Central memory CD8-positive, alpha-beta T cell (primary cell): ENCODE measurements at places on chromosomes 2 and 18.

DNA sequence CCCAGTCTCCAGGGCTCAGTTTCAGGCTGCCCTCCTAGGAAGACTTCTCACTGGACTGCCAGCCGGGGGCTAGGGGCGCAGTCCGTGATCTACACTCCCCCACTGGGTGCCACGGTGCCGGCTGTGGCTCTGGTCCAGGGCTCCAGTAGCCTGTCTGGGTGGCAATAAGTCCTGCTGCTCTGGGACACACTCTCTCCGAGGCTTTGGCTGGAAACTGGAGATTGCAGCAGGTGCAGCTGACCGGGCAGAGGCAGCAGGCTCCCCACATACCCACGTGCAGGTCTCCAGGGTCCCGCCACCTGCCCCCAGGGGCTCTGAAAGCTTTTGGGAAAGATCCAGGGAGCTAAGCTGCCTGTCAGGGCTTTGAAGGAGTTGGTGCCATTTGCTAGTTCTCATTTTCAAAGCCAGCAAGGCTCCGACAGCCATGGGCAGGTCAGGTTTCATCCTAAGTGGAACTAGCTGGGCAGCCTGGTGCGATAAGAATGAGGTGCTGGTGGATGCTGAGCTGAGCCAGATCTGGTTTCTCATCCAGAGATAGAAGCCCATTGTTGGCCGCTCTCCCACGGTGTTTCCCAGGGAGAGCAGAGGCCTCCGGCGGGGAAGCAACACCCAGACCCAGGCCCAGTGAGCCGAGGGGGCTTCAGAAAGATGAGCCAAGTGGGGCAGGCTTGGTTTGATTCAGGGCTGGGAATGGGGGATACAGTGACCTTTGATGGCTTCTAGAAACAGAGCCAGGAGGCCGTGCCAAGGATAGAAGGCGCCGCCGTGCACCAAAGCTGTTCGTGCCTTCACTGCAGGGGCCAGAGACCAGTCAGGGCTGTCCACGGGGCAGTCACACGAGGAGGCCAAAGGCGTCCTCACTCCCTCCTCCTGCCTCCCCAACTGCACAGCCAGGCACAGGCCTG is 141.7 kb upstream of the GPC1 start:
- no peak for DNase-seq

- DNase-seq = no peak
Measured at GRCh38 chr2:107222466-107222865, 336.5 kb upstream of the ST6GAL2 start.

DNA sequence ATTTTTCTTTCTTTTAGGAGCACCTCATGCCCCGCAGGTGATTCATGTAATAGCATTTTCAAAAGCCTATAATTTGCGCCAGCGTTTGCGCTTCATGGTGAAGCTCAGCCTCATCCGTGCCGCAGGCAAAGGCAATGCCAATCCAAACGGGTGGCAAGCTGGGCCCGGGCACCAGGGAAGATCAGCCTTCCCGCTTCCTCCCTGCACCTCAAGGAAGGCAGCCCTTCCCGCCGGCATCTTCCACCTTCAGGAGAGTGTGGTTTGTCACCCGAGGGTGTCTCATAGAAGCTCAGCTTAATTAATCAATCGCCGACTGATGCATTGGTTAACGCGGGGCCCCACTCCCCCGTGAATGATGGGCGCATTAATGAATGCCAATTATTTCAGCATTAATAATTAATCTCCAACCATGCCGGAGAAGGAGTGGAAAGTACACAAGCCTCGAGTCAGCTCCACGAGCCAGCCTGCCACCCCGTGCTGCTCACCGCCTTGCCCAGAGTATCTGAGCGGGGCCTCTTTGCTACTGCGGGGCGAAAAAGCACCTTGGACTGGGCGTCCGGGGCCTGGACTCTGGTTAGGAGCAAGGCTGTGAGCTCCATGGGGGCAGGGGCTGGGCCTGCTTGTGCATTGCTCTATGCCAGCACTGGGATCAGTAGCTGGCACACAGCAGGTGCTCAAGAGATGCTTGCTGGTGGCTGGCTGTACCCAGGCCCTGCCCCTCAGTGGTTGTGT is 13.0 kb downstream of the INHBB start:
- DNase-seq = no peak

DNA sequence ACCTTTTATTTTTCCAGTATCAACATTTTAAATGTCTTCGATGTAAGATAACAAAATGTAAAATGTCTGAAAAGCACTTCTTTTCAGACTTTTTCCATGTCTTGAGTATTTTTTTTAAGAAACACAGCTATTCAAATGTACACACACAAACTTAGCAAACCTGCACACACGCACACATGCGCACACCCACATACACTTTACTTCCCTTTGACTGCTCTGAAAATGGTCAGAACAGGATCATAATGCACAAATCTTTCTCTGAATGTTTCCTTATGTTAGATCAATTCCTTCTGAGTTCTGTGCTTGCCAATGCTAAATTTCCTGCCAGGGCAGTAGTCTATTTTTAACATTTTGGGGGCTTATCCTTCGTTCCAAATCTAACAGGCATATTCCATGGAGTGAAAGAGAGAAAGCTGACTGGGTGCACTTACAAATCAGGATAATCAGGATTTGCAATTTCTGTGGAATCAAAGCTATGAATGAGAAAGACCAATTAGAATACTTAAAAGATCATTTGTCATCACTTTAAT is 136.3 kb downstream of the ZEB2 start:
- DNase-seq = no peak

DNA sequence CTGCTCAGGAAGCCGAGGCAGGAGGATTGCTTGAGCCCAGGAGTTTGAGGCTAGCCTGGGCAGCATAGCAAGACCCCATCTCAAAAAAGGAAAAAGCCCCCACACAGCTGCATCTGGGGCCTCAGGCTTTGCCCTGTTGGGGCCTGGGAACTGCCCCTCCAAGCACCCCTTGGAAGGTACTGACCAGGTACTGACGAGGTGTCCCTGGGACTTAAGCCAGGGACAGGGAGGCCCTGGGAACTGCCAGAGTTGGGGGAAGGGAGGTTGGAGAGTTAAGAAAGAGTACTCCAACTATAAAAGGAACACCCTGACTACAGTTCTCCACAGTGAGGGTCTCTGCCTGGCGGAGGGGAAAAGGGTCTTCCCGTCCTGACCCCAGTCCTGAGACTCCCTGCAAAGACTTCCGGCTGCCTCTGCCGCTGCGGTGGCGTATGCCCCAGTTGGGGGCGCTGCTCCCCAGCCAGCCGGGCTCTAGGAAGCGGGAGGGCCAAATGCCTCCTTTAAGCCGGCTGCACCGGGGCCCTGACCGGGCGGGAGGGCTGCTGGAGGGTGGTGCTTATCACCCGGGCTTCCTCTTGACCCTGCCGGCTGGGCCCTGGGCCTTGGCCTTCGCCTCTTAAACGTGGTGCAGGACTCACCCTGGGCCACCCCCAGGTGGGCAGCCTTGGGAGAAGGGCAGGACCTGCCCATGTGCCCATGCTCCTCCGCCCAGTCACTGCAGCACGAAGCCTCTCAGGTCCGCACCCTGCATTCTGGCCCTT is 12.8 kb downstream of the SLC30A3 start:
- DNase-seq = no peak

- no peak for DNase-seq
Measured at GRCh38 chr18:27558388-27559155, 373.5 kb upstream of the CHST9 start.

DNA sequence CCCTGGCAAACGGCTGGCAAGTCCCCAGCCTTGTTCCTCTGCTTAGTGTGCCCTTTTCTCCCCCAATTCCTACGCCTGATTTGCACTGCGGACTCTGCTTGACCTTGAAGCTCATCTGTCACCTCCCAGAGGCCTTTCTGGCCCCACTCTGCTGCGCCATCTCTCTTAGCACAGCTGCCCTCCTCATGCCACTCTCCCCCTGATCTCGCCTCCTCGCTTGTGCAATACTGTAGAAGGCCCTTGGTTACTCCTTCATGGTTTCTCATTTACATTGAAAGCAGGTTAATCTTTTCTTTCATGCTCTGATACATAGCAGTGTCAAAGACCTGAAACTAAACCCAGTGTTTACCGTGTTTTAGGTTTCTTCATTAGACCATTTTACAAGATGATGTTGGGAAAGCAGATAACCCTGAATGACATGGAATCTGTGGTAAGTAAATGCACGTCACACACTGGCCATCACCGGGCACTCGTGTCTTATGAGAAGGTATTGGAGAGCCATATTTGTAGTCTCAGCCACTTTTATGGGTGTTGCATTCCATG is 258.8 kb downstream of the ALPK2 start:
- no peak for DNase-seq

GRCh38 chr18:11885278-11885947 is 22.7 kb downstream of the MPPE1 start:
- DNase-seq = no peak

DNA sequence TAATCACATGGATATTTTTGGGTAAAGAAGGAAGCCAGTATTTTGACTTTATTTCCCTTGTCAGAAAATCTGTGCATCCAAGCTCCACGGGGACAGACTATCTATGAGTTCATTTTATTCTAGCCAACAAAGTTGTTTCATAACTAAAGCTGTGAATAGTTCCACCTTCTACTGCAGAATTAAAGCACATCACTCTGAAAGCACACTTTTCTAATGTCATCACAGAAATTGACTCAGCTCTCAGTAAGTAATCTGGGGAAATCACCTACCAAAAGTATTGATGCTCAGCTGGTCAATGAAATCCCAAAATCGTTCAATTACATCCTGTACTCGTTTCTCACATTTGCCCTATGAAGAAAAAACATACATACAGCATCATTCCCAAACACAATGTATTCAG is 19.1 kb downstream of the IAH1 start:
- DNase-seq = no peak

- DNase-seq = no peak
Measured at GRCh38 chr18:59691996-59692395, 5.2 kb downstream of the CCBE1 start.

- no peak for DNase-seq
Measured at GRCh38 chr2:238915196-238915595, 67.3 kb downstream of the TWIST2 start.

DNA sequence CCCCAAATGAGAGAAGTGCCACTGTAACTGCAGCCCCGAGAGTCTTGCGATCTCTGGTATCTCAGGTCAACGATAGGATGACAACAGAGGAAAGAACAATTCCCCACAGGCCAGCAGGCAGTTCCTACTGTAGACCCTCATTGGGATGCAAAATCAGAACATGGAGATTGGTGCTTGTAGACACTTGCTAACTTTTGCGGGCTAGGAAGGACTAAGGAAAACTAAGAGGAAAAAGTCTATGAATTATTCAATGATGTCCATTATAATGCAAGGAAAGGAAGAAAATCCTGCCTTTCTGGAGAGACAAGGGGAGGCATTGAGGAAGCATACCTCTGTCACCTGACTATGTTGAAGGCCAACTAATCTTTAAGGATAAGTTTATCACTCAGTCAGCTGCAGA is 51.9 kb upstream of the CWC22 start:
- no peak for DNase-seq

DNA sequence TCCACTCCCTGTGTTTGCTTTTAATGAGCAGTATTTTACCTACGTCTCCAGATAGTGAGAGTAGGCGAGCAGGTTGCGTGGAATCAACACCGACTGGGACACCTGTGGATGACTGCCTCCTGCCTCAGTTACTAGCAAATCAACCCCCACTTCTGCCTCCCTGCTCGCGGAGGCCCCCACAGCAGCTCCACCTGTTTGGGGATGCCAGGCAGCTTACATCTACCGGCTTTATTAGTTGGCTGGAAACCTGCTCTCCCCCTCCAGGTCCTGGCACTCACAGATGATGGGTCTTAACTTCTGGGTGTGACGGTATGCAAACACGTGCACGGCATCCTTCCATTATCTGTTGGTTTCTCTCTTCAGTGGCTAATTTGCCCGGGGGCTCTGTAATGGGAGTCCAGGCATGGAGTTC is 164.4 kb upstream of the SESTD1 start:
- DNase-seq = no peak

- no peak for DNase-seq
Measured at GRCh38 chr2:174025271-174026121, 60.3 kb upstream of the SP3 start.

DNA sequence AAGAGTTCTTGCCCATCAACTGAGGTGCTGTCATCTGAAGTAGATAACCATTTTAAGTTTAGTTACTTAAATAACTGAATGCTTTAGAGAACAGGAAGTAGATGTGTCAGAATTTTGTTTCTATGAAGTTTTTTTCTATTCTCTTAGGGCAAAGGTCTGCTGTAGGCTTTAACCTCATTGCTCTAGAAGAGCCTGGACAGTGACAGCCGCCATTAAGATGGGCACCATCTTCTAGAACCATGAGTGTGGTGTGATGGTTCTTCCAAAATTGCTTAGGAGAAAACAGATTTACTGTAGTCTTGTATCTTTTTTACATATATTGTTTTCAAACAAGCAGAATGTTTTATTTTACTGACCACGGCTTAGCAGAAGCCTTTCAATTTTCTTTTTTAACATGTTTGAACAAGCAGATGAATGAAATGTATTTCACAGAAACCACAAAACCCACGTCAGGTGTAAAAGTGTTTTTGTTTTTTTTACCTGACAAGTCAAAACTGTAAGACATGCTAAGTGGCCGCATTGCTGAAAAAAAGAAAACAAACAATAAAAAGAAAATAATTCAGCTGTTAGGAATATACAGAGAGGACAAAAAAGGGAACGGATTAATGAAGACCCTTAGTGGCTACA is 77.9 kb downstream of the PRELID3A start:
- no peak for DNase-seq

DNA sequence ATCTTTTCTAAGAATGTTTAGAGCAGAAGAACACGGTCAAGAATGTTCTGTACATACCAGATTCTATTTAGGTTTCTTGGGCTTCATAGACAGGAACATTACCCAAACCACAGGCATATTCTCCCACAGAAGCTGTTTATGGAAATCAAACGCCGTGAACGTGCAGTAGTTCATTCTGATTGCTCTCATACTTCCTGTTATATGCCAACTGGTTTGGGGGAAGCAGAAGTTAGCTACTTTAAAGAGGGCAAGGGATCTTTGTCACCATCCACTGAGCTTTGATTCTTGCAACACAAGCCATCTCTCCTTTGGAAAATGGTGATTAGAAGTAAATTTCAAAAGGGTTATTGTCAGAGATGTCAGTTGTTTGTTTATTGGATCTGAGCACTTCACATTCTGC is 182.2 kb upstream of the NRP2 start:
- no peak for DNase-seq

- no peak for DNase-seq
Measured at GRCh38 chr2:17950006-17950405, 71.5 kb downstream of the KCNS3 start.

DNA sequence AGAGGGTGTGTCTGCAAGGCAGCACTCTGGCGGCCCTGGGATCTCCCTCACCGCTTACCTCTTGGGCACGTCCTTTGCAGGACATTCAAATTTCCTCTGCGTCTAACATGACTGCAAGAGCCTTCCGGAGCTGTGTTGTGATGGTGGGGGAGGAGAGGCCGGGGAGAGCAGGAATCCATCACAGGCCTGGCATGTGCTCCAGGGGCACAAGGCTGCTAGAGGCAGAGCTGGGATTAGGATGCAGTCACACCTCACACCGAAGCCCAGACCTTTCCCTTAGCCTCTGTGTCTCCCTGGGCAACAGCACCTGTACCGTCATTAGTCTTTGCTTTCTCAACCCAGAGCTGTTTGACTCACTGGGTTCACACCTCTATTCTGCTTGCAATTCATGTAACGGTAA is 111.3 kb downstream of the CMPK2 start:
- no peak for DNase-seq
